Activated CD4-positive, alpha-beta T cell treated with anti-CD3 and anti-CD28 coated beads for 48 hours (primary cell): ENCODE measurements at places on chromosomes 7 and 10.

- DNase-seq, result no peak
Measured at GRCh38 chr10:48307711-48308018, 1.2 kb downstream of the MAPK8 start.

- no peak for DNase-seq
Measured at GRCh38 chr10:99573790-99574189, 41.0 kb downstream of the NKX2-3 start.

GRCh38 chr10:53903756-53904155 is 897.3 kb downstream of the PCDH15 start:
- DNase-seq, result no peak

- DNase-seq, result no peak
Measured at GRCh38 chr10:68171539-68172080, 60.3 kb downstream of the ATOH7 start.

- DNase-seq, result no peak
Measured at GRCh38 chr10:114323023-114323422, 81.3 kb downstream of the AFAP1L2 start.

DNA sequence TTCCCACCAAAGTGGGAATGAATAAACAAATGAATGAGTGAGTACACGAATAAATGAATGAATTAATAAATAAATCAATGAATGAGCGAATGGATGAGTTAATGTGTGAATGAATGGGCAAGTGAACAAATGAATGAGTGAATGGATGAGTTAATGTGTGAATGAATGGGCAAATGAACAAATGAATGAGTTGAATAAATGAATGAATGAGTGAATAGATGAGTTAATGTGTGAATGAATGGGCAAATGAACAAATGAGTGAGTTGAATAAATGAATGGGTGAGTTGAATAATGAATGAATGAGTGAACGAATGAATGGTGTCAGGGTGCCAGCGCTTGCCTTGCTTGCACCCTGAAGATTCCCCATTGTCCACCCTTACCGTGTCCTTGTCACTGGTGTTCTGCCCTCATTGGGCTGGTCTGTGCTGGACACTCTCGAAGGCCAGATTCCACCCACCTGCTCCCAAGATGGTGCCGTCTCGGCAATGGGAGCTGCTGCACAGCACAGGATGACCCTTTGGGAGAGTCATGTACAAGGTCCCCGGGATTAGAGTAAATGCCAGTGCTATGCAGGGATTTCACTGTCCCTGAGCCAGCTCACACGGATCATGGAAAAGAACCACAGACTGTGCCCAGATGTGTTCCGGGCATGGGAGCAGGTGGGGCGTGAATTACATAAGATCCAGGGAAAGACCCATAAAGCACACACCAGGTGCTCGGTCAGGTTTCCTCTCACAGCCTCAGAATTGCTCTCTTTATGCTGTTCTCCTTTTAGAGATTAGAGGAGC is 83.2 kb downstream of the CAMK1D start:
- DNase-seq, result no peak

- no peak for DNase-seq
Measured at GRCh38 chr7:80639011-80639410, 569 bp downstream of the CD36 start.

DNA sequence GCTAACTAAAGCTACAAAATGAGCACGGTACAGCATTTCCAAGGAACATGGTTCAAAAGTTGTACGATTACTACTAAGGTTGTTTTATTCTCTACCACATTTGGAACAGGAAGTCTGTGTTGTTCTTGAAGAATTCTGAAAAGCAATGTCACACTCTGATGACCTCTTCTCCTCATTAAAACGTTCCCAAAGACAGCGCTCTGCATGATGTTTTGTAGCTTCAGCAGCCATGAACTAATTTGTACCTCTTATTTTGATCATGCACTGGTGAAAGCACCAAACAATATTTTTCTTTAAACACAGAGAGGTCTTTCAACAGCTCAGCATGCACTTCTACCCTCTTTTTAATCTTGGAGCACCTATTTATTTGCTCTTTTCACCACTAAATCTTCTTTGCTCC is 75.0 kb upstream of the TES start:
- DNase-seq, result no peak

DNA sequence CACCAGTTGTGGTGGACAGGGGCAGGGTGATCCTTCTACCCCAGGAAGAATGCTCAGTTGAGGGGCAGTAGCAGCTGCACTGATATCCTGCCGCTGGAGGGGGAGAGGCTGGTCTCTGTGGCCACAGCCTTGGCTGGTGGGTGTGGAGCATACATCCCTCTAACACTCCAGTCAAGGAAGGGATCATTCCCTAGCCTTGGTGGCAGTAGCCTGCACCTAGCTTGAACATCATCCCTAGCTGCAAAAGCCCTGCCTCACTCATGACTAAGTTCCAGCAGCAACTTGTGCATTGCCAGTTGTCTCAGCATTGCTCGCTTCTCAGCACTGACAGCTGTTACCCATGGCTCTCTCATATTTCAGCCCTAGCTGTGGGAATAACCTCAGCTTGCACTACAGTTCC is 688.9 kb upstream of the POT1 start:
- DNase-seq, result no peak

GRCh38 chr10:32865170-32865569 is 92.9 kb downstream of the ITGB1 start:
- no peak for DNase-seq

DNA sequence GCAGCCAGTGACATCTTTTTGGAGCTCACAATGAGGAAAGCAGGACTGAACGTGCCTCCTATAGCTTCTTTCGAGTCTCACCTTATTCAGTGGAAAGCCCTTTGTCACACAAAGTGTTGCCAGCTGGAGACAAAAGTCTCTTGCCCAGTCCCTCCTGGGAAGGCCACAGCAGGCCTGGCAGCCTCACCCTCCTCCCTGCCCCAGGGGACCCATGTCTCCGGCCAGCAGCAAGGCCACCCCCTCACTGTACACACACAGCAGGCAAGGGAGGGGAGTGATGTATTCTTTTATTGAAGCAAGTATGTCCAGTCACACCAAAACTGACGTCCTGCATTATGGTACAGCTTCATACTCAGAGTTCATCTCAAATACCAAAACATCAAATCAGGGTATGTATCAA is 56.0 kb downstream of the CSGALNACT2 start:
- DNase-seq, result no peak

DNA sequence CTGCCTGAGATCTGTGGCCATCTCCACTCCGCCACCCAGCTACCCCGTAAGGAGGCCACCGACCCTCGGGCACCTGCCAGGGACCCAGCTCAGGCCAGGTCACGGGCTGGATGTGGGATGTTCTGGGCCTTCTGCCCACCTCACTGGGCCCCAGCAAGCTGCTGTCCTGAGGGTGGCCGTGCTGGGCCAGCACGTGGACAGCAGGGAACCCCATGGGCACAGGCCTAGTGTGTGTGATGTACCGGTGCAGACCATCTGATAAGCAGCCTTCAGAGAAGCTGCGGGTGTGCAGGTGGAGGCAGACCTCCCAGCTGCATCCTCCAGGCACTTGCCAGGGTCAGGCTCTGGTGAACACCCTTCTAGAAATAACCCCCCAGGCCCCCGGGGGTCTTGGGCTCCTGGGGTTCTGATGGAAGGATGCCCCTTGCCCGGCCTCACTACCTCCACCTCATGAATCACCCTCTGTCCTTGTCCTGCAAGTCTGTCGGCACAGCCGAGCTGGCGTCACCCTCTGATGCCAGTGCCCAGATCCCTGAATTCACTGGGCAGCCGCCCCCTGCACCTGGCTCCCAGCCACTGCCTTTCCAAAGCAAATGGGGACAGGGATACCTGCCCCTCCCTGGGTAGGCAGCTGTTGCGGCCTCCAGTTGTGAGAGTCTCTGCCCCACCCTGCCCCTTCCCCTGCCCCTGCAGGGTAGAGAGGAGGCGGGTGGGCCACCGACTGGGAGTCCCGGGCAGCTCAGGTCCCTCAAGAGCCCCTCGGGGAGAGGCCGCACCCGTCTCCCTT is 139.8 kb downstream of the FAM53B start:
- DNase-seq, result no peak

- DNase-seq, result no peak
Measured at GRCh38 chr7:11343818-11344413, 370.2 kb downstream of the PHF14 start.

GRCh38 chr10:47371629-47372485 is 12.2 kb downstream of the ZNF488 start:
- no peak for DNase-seq

- DNase-seq, result no peak
Measured at GRCh38 chr7:17500736-17501135, 202.3 kb downstream of the AHR start.

- no peak for DNase-seq
Measured at GRCh38 chr7:158825628-158826289, 3.5 kb downstream of the ESYT2 start.

DNA sequence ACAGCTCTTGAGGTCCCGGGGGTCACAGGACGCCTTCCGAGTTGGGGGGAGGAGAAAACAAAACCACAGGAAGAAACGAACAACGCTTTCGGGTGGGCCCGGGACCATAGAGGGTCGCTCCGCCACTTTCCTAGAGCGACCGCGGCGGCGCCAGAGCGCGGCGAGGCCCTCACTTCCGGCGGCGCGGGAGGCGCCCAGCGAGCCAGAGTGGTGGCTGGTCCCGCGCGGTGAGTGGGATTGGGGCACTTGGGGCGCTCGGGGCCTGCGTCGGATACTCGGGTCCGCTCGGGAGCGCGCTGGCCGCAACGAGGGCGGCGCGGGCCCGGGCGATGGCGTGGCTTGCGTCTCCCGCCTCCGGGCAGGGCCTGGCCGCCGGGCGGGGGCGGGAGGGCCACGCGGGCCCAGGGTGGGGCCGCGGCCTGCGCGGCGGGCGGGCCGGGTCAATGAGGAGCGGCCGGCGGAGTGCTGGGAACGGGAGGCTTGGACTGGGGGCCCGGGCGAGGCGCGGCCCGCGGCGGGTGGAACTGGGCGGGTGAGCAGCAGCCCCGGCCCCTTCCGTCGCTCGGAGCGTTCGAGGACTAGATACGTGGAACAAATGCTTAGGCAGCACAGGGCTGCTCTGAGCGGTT is at the start of gene ZNF22:
Gene ZNF22, plus strand, starts transcription at position 172 of the 629 bp plus-strand sequence. CDS start 2,446 bp downstream, outside the sequence.
- DNase-seq, result peak; percentile 72

- DNase-seq, result no peak
Measured at GRCh38 chr7:14747701-14748100, 154.8 kb downstream of the DGKB start.

GRCh38 chr10:79244841-79245504 is 102.3 kb upstream of the PPIF start:
- DNase-seq, result peak; percentile 38

DNA sequence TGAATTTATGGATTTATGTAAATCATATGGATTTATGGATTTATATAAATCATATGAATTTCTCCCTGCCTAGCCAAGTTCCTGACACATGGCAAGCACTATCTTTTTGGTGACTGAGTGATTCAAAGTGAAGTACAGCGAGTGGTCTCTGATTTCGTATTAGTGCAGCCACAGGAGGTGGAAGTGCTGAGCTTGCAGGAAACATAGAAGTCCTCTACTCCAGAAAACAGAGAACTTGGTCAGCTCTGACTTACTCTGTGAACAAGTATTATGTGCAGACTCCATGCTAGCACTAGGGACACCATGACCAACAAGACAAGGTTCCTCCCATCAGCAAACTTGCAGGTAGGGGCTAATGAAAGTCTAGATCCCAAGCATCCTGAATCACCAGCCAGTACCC is 28.5 kb downstream of the CYP3A5 start:
- DNase-seq, result no peak

DNA sequence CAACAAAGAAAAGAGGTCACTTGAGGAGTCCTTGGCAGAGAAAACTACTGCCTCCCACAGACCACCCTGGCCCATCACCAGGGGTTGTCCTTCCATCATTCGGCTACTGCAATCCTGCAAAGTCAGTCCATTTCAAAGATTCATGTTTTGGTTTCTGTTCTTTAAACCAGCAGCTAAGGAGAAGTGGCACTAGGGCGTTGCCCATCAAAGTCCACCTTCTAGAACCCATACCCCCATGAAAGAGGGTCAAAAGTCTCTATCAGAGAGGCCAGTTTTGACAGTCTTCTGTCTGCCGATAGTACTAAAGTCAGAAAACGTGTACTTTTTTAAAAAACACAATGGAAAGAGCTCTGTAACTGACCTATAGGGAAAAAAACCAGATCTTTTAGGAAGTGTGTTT is 14.4 kb downstream of the CCDC6 start:
- no peak for DNase-seq

- DNase-seq, result peak; percentile 37
Measured at GRCh38 chr10:72242675-72243074, 26.6 kb upstream of the ASCC1 start.

GRCh38 chr10:79399223-79399831 is 46.1 kb downstream of the ZCCHC24 start:
- no peak for DNase-seq

- DNase-seq, result no peak
Measured at GRCh38 chr7:85294176-85294575, 107.3 kb upstream of the SEMA3D start.

- no peak for DNase-seq
Measured at GRCh38 chr10:114386452-114386851, 17.9 kb downstream of the AFAP1L2 start.

GRCh38 chr7:43594020-43594419 is 11.1 kb downstream of the STK17A start:
- no peak for DNase-seq

DNA sequence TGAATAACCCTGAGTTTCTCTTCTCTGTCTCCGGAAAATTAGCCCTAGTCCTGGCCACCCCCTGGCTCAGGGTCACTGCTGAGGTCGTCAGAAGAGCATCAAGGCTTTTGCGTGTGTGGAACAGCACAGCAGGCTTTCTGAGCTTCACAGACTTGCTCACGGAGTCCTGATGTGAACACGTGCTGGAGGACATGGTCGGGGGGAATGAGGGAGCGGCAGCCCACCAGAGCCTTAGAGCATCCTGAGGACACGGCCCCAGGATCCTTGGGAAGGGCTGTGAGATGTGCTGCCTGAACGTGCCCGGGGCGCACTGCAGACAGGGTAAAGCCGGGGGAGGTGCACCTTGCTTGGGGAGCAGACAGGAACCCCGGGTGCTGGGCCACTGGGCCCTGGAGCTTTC is 28.8 kb downstream of the TMEM120A start:
- DNase-seq, result no peak

GRCh38 chr7:119196183-119196582 is 971.7 kb downstream of the ANKRD7 start:
- no peak for DNase-seq

DNA sequence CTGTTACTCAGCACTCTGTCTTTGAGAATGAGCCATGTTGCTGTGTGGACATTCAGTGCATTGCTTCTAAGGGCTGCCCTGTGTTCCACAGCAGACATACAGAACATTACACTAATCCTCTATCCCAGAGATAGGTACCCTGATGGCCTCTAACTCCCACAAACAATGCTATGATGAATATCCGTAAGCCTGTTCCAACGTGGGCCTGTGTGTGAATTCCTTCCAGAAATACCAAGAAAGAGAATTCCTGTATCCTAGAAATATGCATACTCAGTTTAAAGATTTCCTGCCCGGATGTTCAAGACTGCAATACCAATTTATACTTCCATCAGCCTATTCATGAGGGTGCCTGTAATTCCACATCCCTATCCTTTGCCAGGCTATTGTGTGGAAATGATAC is 21.3 kb upstream of the ST8SIA6 start:
- DNase-seq, result no peak

DNA sequence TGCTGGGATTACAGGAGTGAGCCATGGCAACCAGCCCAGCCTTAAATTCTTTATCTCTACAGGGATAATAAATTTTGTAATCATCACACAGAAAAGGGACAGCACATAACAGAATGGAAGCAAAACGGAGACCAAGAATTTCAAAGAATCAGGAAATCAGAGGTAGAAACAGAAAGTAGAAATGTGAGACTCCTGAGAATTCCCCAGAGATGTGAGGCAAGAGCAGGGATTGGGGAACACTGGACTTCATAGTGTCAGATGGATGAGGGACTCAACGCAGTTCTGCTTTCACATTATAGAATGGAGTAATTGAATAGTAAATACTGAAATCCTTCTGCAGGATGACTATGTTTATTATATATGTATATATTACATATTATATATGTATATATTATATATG is 52.5 kb upstream of the MPP7 start:
- no peak for DNase-seq
